Fibroblast of skin of scalp (primary cell): ENCODE measurements at places on chromosomes 1 and 21.

GRCh38 chr1:2855206-2856065 lies 53.9 kb upstream of the TTC34 start:
- no peak for DNase-seq

DNA sequence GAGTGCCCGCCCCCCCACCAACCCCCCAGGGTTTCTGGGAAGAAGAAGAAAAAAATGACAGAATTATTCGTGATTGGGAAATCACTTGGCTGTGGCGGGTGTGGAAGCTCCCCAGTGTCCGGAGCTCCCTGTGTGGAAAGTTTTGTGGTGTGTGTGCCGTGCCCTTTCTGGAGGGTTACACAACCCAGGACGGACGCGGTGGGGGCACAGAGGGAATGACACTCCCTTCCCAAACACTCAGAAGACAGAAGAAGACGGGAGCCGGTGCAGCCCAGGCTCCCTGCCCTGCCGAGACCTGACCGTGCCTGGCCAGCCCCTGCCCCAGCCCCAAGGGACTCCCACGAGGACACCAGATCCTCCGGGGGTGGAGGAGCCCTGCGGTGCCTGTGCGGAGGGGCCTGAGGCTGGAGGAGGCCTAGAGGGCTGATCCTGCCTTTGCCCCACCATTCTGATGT lies 33.0 kb upstream of the ADARB1 start:
- DNase-seq = peak; percentile 89

DNA sequence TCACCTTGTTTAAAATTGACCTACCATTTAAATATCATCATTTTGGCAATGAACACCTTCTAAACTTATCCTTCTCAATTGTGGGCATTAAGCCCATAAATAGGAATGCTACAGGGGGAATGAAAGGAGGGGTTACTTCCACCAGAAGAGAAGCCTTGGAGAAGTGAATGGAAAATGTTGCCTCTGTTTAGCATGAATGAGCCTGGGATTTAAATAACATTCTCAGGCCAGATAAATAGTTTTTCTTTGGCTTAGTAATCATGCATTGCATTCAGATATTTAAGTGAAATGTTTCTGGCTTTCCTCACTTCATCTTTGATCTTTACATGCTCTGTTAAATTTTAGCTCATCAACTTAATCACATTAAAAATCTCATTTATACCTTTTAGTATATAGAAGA lies 284.3 kb upstream of the FMN2 start:
- no peak for DNase-seq

- no peak for DNase-seq
Measured at GRCh38 chr1:192530254-192530653, 45.3 kb upstream of the RGS1 start.

- no peak for DNase-seq
Measured at GRCh38 chr1:1577367-1578011, 2.8 kb upstream of the SSU72 start.

DNA sequence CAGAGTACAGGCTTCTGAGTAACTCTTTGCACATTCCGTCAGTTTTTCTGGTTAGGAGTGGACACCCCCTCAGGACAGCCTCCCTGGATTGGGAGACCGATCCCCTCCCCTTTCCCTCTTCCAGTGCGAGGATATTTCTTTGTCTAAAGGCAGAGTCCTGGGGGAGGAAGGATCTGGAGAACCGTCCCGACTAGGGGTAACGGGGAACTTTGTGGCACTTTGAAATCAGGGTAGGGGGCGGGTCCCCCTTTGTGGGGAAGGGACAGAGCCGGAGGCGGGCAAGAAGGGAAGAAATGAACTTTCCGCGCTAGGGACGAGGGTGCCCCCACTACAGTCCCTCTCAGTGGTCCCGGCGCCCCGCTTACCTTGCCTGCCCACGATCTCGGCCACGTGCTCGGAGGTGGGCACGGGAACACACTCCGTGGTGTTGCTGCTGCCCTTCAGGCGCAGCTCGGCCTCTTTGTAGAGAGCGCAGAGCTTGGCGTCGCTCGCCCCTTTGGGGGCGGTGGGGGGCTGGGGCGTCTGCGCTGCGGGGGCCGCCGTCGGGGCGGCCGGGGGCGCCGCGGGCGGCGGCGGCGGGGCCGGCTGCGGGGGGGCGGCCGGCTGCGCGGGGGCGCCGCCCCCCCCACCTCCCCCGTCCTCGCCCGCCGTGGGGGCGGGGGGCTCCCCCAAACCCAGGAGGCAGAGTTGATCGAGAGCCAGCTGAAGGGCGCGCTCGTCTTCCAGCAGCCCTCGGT lies 917 bp downstream of the MEX3A start:
- peak; percentile 43 for DNase-seq

DNA sequence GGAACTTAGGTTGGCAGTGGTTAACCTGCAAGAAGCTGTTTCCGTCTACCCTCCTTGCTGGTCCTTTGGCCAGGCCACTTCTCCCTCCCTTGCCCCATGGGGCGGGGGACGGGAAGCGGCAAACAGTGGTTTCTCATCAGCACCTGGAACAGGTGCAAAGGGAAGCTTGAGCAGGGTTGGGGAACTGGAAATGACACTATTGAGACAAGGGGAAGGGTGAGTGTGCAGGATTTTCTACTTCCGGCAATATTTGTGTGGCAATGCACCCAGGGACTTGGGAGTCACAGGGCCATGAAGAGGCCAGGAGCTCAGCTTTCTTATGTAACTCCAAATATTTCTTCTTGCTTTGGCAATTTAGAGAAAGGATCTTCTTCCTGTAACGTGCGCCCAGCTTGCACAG lies 29.0 kb upstream of the SARS1 start:
- no peak for DNase-seq

GRCh38 chr1:23403735-23404486 lies 20.6 kb downstream of the TCEA3 start:
- DNase-seq = peak; percentile 94

DNA sequence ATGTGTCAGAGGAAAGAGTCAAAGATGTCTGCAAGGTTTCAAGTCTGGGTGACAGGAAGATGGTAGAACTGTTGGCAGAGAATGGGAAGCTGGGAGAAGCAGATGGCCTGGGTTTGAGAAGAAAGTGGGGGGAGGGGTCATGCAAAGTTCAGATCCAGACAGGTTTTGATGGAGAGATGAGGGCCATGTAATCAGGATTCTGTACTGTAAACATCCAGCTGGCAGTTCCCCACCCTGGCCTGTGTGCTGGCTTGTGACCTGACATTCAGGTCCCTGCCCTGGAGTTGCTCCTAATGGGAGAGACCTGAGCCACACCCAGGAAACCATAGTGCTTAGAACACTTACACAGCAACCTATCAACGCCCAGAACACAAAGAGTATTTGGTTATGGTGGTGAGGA lies 15.6 kb upstream of the ETV3 start:
- no peak for DNase-seq

- no peak for DNase-seq
Measured at GRCh38 chr1:89781494-89782126, 39.2 kb upstream of the LRRC8D start.

GRCh38 chr1:248618878-248619277 lies 16.0 kb downstream of the OR2T11 start:
- peak; percentile 9 for DNase-seq

GRCh38 chr1:197008861-197009260 lies 31.5 kb downstream of the CFHR5 start:
- DNase-seq = no peak

- no peak for DNase-seq
Measured at GRCh38 chr1:112589766-112590165, 29.2 kb downstream of the ST7L start.

DNA sequence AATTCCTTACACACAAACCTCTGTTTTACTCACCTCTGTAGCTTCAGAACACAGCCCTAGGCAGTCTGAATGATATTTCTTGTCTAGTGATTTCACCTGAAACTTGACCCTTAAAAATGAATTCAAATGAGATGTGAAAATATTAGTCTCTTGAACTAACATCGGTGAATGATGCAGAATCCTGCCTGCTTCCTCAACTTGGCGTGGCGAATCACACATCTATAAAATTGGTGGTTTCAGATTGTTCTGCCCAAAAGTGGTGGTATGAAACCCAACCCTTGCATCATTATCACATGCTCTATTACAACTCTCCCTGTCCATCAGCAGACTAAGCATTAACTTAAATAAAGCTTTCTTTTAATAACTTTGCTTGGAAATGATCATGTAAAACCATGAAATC lies 26.9 kb upstream of the C1orf21 start:
- no peak for DNase-seq

DNA sequence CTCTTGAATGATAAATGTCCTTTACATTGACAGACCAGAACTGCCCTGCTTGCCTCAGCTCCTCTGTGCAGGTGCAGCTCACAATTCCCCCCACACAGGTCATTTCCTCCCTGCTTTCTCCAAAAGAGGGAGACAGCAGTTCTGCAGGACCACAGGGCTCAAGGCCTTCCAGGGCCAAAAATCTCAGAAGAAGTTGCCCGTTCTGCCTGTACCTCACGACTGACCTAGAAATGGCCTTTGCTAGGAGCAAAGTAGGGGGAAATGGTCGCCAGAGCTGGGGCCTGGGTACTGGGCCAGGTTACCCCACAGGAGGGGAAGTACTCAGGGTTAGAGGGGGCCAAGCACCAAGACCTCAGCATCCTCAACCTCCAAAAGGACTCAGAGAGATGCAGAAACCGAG lies 11.1 kb downstream of the RNU1-2 start:
- DNase-seq = no peak

- DNase-seq = peak; percentile 54
Measured at GRCh38 chr1:32138965-32139364, 31.1 kb downstream of the KPNA6 start.

- DNase-seq = peak; percentile 45
Measured at GRCh38 chr1:14924455-14925331, 228.9 kb upstream of the TMEM51 start.

DNA sequence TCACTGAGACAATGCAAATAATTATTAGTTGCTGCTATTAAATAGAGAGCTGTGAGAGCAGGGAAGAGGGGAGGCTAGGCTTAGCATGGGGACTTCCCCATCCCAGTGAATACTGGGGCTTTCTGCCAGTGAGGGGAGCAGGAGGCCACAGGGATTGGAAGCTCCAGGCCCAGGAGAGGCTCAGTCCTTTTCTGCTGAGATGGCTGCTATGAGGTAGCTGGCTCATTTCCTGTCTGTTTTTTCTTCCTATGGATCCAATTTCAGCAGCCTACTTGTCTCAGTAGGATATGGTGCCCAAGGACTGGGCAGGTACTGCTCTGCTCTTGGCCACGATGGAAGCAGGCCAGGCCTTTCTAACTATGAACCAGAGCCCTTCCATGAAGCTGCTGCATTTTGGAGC lies 10.0 kb downstream of the STMN1 start:
- DNase-seq = peak; percentile 41
